ENCODE measurements at places on chromosomes 4 and X. TPM values are rescaled to one million over a fixed set of nuclear protein-coding genes. Genes with fewer than 3 reads are reported as not detected.

DNA sequence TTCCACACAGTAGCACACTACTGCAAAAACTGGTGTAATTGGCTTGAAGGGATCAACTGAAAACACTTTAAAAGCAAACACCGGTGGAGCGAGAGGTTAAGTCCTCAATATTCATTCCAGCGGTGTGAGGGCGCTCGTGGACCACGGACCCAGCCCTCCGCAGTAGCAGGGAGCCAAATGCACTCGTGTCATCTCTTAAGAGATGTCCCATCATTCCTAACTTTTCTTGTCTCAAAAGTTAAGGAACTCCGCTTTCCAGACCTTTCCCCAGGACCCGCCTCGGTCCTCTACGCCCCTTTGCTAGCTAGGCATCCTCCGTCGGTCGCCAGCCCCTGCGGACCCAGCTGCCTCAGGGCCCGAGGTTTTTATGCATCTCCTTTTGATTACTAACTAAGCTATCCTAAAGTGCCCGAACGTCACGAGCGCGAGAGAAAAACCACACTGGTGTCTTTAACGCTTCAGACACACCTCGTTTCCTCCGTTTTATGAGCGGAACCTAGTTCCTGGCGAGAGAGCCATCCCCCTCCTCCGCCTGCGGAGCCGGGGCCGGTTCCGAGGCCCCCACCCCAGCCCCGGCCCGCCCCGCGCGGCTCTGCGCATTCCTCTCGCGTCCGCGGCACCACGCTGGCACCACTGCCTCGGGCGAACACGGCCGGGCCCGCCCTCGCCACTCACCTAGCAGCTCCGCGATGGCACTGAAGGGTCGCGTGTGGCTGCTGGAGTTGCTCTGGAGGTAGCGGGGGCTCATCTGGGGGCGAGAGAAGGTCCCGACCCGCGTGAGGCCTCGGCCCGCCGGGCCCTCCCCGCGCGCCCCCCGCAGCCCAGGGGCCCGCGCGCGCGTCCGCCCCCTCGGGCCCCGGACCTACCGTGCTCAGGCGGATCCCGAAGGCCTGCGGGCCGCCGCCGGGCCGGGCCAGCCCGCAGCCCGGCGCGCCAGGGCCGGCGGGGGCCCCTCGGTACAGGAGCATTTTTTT is 723 bp downstream of the MORC4 start:
- DNase-seq: peak; percentile 63
- peak overlapping the region; percentile 71 for H3K4me3 ChIP-seq
- peak overlapping the region; percentile 68 for H3K27ac ChIP-seq

GRCh38 chr4:65241257-65241997 is 428.9 kb downstream of the EPHA5 start:
- DNase-seq: peak; percentile 39
- H3K36me3 ChIP-seq: no peaks in the 10 kb centered on the region
- no peaks in the 10 kb centered on the region for H3K27me3 ChIP-seq
- H3K27ac ChIP-seq: no peak overlapping the region
- no peaks in the 10 kb centered on the region for H3K4me1 ChIP-seq
- H3K4me3 ChIP-seq: no peak overlapping the region

GRCh38 chr4:165588534-165589315 is 209.9 kb downstream of the CPE start:
- H3K36me3 ChIP-seq: no peaks in the 10 kb centered on the region
- no peak overlapping the region for H3K27ac ChIP-seq
- H3K4me1 ChIP-seq: no peaks in the 10 kb centered on the region
- H3K4me3 ChIP-seq: no peak overlapping the region

GRCh38 chr4:165016971-165017370 is 14.8 kb upstream of the TRIM60 start:
- no peak overlapping the region for H3K27ac ChIP-seq
- H3K36me3 ChIP-seq: no peaks in the 10 kb centered on the region
- H3K4me3 ChIP-seq: no peak overlapping the region
- no peaks in the 10 kb centered on the region for H3K4me1 ChIP-seq
- H3K27me3 ChIP-seq: no peaks in the 10 kb centered on the region
- no peak for DNase-seq

DNA sequence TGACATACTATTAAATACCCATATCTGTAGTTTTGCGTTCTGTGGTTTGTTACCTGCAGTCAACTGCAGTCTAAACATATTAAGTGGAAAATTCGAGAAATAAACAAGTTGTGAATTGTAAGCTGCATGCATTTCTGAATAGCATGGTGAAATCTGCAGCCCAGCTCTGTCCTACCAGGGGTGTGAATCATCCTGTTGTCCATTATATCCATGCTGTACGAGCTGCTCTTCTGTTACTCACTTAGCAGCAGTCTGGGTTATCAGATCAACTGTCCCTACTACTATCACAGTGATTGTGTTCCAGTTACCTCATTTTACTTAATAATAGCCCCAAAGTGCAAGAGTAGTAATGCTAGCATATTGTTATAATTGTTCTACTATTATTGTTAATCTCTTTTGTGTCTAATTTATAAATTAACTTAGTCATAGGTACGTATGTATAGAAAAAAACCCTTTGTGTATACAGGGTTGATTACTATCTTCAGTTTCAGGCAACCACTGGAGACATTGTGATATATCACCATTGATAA is 173.7 kb upstream of the FAT4 start:
- H3K27ac ChIP-seq: no peak overlapping the region
- no peaks in the 10 kb centered on the region for H3K4me1 ChIP-seq
- H3K36me3 ChIP-seq: no peaks in the 10 kb centered on the region
- no peak overlapping the region for H3K4me3 ChIP-seq

- peaks cover 6% of the 10 kb centered on the region for H3K36me3 ChIP-seq
- H3K27me3 ChIP-seq: no peaks in the 10 kb centered on the region
- DNase-seq: no peak
- H3K27ac ChIP-seq: no peak overlapping the region
Observed at GRCh38 chr4:75733369-75733768, 9.0 kb downstream of the USO1 start.

DNA sequence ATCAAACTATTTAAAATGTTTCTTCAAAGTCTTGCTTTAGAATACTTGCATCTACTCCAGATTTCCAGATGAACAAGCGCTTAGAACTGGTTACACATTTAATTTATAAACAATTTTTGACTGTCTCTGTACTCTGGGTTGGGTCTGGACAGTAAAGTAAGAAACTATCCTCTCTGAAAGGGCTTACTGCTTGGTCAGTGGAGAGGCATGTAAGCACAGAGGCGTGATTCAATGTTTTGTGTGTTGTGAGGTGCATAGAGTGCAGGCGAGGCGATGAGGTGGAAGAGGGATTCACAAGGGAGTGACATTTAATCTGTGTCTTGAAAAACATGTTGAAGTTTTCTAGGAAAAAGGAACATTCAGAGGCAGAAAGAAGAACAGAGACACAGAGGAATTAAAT is 231.4 kb downstream of the VEGFC start:
- H3K4me3 ChIP-seq: no peak overlapping the region
- H3K27me3 ChIP-seq: no peaks in the 10 kb centered on the region
- H3K27ac ChIP-seq: no peak overlapping the region
- no peak for DNase-seq
- peaks cover 5% of the 10 kb centered on the region for H3K4me1 ChIP-seq

DNA sequence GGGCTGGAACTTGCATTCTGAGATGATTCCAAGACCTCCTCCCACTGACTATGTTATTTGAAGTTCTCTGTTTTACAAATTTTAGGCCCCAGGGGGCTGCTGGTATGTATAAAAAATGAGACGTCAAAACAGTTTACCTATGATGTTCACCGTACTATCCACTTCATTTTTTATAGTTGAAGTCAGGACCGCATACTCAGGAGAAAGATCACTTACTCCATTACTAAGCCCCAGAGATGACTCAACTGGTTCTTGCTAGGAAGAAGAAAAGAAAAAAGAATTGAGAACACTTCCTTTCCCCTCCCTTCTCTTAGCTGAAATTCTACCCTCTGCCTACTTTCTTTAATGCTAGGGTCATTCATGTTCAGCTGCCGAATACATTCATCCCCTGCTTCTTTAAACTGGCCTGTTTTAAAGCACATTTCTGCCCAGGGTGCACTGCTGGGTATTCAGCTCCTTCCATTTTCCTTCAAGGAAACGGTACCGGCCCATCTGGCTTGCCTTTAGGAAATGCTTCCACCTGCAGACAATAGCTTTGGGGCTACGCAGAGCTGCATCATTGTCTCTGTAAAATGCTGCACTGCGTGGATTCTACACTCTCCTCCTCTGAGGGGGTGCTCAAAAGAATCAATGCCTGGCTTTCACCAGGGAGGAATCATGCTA is 66.2 kb downstream of the IRF2 start:
- H3K4me1 ChIP-seq: peaks cover 43% of the 10 kb centered on the region
- no peak overlapping the region for H3K4me3 ChIP-seq
- H3K27ac ChIP-seq: peak overlapping the region; percentile 25
- H3K27me3 ChIP-seq: no peaks in the 10 kb centered on the region
- DNase-seq: no peak

DNA sequence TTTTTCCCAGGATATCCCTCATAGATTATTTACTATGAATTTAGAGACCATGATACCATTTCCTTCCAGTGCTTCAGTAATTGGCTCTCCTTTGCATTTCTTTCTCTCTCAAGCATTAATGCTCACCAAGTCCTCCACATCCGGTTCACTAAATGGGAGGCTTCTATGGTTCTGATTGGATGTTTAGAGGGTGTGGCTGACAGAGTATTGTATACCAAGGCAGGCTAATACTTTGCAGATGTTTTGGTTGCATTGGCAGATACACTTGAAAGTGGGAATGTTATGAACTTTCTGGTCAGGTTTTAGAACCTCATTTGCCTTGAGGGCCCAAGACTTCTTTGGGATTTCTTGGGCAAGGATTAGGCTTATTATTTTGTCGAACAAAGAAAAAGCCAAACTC is 24.2 kb downstream of the CBLL2 start:
- DNase-seq: no peak
- H3K27me3 ChIP-seq: no peaks in the 10 kb centered on the region
- H3K36me3 ChIP-seq: no peaks in the 10 kb centered on the region
- no peak overlapping the region for H3K27ac ChIP-seq
- peaks cover 15% of the 10 kb centered on the region for H3K4me1 ChIP-seq
- H3K4me3 ChIP-seq: no peak overlapping the region

GRCh38 chr4:106584337-106584989 is 215.9 kb upstream of the GIMD1 start:
- no peaks in the 10 kb centered on the region for H3K27me3 ChIP-seq
- no peak overlapping the region for H3K27ac ChIP-seq
- no peaks in the 10 kb centered on the region for H3K4me1 ChIP-seq
- H3K4me3 ChIP-seq: no peak overlapping the region

DNA sequence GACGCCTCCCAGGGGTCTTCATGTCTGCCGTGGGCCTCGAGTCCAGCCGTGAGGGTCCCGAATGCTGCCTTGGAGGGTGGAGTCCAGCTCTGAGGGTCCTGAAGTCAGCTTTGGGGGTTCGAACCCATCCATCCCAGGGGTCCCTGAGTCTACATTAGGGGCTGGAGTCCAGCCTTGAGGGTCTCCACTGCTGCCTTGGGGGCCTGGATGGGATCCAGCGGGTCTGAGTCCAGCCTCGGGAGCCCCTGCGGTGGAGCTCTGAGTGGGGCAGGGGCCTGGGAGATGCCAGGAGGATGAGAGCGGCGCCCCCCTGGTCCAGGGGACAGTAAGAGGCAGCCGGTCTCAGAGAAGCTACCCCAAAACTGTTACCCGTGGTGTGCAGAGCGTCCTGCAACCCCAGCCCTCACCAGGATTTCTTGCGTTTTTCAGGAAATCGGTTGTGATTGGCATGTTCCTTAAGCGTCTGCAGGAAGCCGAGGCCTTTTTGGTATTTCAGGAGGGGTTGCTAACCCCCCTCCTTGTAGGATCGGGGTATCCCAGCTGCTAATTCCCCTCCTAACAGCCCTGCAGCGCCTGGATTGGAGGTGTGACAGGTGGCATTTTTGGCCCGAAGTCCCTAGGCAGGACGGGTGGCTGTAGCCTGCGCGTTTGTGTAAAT is 1.7 kb upstream of the GTPBP6 start:
- peak; percentile 65 for DNase-seq
- H3K27me3 ChIP-seq: peaks cover 8% of the 10 kb centered on the region
- H3K36me3 ChIP-seq: no peaks in the 10 kb centered on the region

- no peak for DNase-seq
- no peaks in the 10 kb centered on the region for H3K27me3 ChIP-seq
- no peak overlapping the region for H3K4me3 ChIP-seq
- H3K36me3 ChIP-seq: no peaks in the 10 kb centered on the region
Observed at GRCh38 chrX:116749943-116750342, 287.2 kb upstream of the CT83 start.

DNA sequence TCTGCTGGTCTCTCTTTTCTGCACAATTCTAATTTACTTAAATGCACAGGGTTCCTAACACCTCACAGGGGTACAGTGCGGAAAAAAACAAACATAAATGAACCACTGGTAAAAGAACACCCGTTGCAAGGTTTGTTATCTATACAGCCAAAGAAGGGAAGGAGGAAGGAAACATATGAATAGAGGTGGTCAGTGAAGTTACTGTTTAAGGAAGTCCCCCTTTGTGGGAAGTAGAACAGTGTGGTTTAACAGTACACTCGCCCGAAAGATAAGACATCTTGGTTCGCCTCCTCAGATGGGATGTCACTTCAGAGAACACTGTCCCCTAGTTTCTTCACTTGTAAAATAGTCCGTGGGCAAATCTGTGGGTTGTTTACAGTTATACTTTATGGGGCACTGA is 57.5 kb downstream of the TEC start:
- H3K36me3 ChIP-seq: no peaks in the 10 kb centered on the region
- H3K4me1 ChIP-seq: no peaks in the 10 kb centered on the region
- H3K27ac ChIP-seq: no peak overlapping the region

DNA sequence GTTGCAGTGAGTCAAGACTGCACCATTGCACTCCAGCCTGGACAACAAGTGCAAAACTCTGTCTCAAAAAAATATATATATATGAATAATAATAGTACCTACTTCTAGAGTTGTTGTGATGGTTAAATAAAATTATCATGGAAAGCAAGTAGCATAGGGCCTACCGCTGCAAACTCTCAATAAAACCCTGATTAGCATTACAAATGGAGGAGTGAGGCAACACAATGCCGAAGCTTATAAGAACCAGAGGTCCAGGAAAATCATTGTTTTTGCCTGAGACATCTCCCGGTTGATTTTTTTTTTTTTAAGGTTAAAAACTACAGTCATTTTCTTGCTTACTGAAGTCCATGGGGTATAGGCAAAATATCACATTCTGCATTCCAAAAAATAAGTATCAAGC is 185.0 kb upstream of the GALNT7 start:
- no peak overlapping the region for H3K27ac ChIP-seq
- H3K27me3 ChIP-seq: no peaks in the 10 kb centered on the region
- no peaks in the 10 kb centered on the region for H3K4me1 ChIP-seq
- H3K36me3 ChIP-seq: no peaks in the 10 kb centered on the region
- H3K4me3 ChIP-seq: no peak overlapping the region

The PAGE4 gene
- total RNA-seq: 1.4 TPM

The GJB1 gene
- not detected for total RNA-seq

The KANTR gene
- total RNA-seq: 5.9 TPM

The MAOA gene
- total RNA-seq: 115 TPM

The RELL1 gene
- total RNA-seq: 21.0 TPM

The FOXP3 gene
- total RNA-seq: not detected

The HGFAC gene
- total RNA-seq: not detected

The SPARCL1 gene
- 188 TPM for total RNA-seq

The CYSLTR1 gene
- 0.86 TPM for total RNA-seq

The NUP62CL gene
- 0.34 TPM for total RNA-seq

The FGF13 gene
- 28.1 TPM for total RNA-seq

The ADH1A gene
- total RNA-seq: 0.36 TPM

The MAPK10 gene
- 7.6 TPM for total RNA-seq

The ZFP92 gene
- total RNA-seq: 0.38 TPM

All from psoas muscle (tissue), 8 donors.